ENCODE measurements at places on chromosomes 16 and 17.

GRCh38 chr17:10021272-10021984 lies 116.4 kb upstream of the RCVRN start:
- no peak for DNase-seq

GRCh38 chr16:85986931-85987749 lies 88.2 kb downstream of the IRF8 start:
- peak; percentile 17 for DNase-seq

DNA sequence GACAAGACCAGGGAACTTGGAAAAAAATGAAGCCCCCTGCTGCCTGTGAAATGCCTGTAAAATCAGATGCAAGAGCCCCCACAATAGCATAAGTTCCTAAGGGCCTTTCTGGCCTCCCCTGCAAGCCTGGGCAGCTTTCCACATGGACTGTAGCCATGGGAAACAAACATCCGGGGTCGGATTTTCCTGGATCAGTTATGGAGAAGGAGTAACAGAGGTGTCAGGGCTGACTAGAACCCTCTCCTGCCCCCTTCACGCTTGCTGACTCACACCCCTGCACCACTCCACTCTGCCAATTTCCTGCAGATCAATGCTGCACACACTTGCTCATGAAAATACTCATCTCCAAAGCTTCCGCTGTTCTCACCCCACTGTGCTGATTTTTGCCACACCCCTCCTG lies 258.6 kb downstream of the CBLN1 start:
- DNase-seq = no peak

- DNase-seq = no peak
Observed at GRCh38 chr17:6279659-6280058, 155.3 kb downstream of the AIPL1 start.

GRCh38 chr17:74582633-74583032 lies 9.4 kb downstream of the CD300LD start:
- DNase-seq = no peak

DNA sequence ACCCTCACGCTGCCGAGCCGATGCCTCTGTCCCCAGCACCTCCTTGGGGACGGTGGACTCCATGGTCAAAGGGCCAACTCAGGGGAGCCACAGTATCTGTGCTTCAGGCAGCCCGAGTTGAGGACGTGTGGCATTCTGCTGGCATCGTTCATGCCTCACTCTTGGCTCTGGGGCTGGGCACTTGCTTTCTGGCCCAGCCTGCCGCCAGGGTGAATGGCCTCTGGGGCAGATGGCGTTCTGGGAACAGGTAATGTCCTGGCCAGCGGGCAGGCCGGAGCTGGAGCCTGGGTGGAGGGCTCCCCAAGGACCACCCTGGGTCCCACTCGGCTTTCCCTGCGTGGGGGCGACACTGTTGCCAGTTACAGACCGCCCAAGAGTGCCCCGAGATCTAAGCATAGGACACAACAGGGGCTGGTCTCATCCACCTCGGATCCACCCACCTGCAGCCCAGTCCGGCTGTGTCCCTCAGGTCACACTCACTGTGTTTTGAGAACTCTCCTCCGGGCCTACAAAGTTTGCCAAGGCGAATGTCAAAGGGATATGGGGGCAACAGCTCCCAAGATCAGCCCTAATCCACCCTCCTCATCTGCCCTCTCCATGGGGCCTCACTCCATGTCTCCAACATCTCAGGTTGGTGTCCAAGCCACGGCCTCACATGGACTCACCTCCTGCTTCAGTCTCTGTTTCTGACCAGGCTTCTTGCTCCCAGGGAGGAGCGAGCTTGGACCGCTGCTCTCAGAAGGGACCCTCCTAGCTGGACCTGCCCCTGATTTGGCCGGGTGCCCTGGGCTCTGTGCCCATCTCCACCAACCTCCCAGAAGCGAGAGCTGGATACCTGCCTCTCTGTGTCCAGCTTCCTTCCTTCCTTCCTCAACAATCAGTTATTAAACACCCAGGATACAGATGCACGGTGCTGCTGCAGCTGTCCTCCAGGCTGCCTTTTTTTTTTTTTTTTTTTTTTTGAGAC lies 60.8 kb downstream of the TMEM235 start:
- DNase-seq = no peak

DNA sequence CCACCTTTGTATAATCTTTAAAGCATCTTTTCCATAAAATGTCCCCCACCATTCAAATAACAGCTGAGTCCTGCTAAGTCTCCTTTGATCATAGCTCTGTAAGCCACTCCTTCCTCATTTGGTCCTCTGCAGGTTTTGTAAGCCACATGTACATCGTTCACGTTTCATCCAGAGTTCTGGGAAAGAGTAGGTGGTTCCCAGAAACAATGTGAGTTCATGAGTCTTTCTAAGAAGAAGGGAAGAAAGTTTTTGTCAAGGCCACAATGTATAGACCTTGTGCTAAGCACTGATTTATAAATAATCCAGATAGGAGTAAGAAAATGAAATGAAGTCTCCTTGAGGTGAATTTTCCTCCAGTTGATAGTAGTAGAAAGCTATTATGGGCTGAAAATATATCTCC lies 8.7 kb upstream of the ANKS4B start:
- no peak for DNase-seq

DNA sequence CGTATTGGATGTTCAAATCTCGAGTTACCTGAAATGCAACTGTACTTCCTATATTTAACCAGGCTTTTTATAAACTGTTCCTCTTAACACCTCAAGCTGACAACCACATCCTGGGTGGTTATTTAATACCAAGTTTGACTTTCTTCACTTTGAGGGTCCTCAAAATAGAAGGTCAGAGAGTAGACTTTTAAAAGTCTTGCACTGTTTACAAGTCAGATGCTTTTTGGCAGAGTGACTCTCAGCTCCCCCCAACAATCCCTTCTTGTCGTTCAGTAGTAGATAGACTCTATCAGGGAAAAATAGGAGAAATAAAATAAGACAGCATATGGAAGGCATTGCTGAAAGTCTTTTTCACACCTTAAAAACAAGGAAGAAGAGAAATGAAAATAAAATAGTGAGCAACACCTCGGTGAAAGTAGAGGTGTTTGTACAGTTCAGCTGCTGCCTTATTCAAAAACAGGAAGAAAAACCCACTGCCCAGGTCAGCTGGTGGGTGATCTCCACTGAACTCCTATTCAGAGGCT lies 650.4 kb downstream of the WWOX start:
- DNase-seq = no peak

DNA sequence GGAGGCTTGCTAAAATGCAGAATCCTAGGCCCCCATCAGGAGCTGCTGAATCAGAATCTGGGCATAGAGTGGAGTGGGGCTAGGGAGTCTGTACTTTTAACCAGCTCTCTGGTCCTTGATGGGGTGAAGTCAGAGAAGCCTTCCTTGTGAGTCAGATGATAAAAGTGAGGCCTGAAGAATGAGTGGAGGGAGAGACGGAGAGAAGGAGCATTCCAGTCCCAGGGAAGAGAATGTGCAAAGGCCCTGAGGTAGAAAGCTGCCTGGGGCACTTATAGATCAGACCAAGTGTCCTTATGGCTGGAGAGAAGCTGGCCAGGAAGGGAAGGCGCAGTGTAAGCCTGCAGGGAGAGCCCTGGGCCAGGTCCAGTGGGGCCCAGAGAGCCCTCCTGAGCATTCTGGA lies 235.1 kb upstream of the NLRP1 start:
- DNase-seq = no peak

DNA sequence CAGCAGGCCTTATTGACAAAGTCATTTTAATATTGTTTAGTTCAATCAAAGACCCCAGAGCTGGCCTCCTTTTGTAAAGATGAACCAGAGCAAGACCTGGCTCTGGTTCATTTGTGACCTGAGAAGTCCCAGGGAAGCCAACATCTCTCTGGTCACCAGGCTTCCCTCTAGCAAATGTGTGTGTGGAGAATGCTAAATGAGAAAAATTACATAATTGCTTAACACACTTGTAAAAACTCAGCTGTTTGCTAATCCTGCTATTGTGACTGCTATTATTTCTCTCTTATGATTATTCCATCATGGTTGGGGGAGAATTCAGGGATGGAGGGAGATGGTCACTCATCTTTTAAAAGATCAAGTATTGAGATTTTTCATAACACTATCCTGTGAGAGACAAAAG lies 94.3 kb upstream of the CLEC3A start:
- no peak for DNase-seq

- DNase-seq = no peak
Observed at GRCh38 chr16:82755570-82756282, 129.0 kb downstream of the CDH13 start.

DNA sequence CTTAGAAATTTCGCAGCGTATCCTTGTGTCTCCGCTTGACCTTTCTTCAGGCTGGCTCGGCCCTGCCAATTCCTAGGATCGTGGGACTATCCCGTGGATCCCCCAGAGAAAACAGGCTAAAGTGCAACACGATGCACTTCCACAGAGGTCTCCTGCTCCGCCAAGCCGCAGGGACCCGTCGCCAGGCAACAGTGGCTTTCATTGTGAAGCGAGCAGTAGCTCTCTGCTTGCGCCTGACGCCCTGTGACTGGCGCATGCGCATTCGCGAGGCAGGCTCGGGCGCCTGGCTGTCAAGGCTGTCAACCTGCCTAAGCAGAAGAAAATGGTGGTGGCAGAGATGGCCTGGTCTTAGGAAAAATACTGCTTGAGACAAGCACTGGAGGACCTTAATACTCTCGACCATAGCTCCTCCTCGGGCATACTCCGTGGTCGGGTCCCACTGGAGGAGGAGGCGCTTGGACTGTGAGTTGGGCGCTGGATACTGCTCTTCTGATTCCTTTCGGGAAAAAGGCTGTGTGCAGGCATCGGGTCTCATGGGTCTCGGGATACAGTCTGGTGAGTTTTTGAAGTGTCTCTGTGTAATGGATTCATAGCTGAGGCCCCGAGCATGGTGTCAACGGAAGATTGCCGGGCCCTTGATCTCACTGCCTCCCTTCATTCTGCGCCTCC lies 2336.1 kb downstream of the TP53TG3F start:
- DNase-seq = no peak

- DNase-seq = no peak
Observed at GRCh38 chr16:57282510-57283213, 1.8 kb downstream of the PLLP start.

DNA sequence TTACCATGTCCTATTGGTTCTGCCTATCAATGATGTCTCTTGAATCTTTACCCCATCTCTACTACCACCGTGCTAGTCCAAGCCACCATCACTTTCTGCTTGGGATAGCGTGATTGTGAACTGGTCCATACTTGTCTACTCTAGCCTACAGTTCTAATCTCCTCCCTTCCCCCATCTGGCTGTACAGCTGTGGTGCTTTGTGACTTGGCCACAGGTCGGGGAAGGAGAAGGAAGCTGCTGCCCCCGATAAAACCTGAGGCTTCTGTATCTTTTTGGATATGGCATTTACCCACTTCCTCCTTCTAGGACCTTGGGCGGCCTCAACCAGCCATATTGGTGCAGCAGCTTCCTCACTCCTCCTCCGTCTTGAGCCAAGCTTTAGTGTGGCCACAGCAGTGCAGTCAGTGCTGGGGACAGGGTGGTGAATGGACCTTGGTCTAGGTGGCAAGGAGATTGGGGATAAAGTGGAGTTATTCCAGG lies 314 bp upstream of the ITGA2B start:
- no peak for DNase-seq

DNA sequence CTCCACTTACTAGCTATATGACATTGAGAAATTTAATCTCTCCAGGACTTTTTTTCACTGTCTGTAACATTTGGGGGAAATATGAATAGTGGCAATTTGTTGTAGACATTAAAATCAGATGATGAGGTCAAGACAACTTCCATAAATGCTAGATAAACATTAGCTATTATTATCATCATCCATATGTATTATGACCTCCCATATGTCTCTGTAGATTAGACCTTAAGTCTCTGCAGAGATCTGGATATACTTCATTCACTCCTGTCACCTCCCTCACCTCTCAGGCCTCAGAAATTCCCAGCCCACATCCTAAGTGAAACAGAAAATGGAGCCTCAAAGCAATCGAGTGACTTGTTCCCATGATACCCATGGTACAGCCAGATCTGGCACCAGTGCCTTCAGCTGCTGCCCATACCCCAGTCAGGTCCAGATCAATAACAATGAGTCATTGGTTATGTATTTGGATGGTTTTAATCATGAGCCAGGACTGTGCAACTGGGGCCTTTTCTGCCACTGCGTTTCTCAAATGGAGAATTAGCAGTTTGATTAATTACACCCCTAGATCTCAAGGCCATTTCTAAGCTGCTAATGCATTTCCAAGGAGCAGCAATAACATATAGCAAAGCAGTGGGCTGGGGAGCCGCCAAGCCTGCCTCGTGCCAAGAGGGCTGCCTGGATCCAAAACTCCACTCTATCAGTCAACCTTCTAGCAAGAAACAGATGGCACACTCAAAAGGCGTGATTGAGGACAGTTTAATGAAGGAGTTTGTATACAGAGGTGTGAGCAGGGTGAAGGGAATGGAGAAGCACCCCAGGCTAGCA lies 2.6 kb upstream of the FDXR start:
- DNase-seq = no peak

DNA sequence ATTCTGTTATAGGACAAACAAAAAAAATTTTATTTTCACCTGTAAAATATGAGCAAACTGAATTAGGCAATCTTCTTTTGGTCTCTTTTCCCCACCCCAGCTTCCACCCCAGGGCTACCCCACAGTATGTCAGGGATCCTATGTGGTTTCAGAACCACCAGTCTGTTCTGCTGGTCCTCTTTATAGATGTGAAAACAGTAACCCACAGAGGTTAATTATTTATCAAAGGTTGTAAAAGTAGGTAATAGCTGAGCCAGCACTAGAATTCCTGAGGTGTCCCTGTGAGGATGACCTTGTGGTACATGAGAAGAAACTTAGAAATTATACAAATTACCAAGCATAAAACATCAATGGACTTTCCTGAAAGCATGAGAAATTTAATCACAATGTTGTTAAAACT lies 428.7 kb downstream of the CNTNAP4 start:
- no peak for DNase-seq

DNA sequence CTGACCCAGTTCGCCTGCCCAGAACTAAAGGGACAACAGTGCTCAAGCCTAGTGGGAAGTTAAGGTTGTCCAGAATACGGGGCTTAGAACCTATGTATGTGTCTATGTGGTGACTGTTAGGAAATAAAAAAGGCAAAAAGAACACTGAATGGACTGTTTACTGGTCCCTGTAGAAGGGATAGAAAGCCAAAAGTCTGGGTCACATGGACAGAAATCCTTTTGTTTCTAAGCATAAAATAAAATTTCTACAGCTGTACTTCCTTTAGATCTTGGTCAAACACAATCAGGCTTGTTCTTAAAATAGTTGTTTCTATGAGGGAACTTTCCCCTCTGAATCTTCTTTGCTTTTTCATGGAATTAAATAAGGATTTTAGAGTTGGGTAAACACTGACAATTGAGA lies 212.8 kb downstream of the LGALS9B start:
- DNase-seq = no peak

- DNase-seq = no peak
Observed at GRCh38 chr17:68006797-68007196, 10.5 kb upstream of the C17orf58 start.

- no peak for DNase-seq
Observed at GRCh38 chr17:82304826-82305726, 12.3 kb downstream of the CD7 start.
